AG08395 (cell line): ENCODE measurements at places on chromosomes 11 and 22.
A peak's percentile ranks its signal among the peaks of the same experiment; 100 is the strongest.

- no peak for DNase-seq
These were observed 6.8 kb upstream of the ZBED5 start for GRCh38 chr11:10864688-10865087.

DNA sequence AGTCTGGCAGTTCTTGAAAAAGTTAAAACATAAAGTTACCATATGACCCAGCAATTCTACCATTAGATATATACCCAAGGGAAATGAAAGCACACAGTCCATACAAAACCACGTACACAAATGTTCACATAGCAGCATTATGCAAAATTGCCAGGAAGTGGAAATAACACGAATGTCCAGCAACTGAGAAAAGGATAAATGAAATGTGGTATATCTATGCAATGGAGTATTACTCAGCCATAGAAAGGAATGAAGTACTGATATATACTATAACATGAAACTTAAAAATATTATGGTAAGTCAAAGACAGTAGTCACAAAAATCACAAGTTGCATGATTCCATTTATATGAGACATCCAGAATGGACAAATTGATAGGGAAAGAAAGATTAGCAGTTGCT is 57.9 kb downstream of the C2CD3 start:
- DNase-seq = no peak

GRCh38 chr11:7545611-7546010 is 31.8 kb downstream of the PPFIBP2 start:
- no peak for DNase-seq

- DNase-seq = no peak
These were observed at the start of gene MAPK8IP2 for GRCh38 chr22:50600538-50600937. Gene MAPK8IP2 (plus strand): TSS chr22:50600793. CDS start chr22:50600819, 26 bp downstream.

GRCh38 chr22:39179401-39179827 is 26.9 kb upstream of the CBX7 start:
- DNase-seq = no peak

DNA sequence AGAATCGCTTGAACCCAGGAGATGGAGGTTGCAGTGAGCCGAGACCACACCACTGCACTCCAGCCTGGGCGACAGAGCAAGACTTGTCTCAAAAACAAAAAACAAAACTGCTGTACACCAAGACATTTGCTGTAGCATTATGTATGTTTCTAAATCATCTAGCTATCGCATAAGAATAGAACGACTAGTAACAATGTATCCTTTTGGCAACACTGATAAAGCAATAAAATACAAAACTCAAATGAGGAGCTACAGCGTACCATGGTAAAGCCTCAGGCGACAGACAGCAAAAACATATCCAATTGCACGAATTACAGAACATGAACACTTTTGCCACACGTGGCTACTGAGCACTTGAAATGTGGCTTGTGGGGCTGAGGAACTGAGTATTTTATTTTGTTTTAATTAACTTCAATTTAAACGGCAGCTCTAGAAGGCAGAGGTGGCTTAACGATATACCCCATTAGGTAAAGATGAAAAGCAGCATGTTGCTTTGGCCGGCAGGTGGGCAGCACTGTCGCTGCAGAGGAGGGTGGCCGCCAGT is 2.3 kb downstream of the TUBGCP6 start:
- DNase-seq = no peak

DNA sequence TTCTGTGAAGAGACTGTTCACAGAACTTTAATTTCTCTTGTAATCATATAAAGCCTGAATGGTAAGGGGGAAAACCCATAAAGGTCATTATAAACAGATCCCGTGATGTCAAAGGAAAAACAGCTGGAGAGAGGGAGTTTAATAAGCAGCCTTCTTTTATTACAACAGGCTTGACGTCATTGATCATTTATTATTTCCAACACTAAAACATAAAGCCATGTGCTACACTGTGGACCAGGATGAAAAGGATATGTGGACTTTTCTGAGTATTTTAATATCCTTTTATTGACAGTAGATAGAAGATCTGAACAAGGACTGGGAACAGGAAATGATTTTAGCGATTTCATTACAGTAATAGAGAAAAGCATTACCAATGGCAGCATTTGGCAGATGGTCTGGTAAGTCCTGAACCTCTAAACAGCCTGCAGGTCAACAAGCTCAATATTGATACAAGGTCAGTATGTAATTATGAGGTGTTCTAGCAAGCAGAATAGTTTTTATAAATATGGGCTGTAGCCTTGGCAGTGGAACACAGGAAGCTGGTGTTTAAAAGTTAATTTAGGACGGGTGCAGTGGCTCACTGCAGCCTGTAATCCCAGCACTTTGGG is 25.1 kb upstream of the TPH1 start:
- DNase-seq = no peak

- DNase-seq = no peak
These were observed 43.5 kb downstream of the PPFIA1 start for GRCh38 chr11:70313945-70314344.

- DNase-seq = no peak
These were observed 4.3 kb upstream of the ZC3H7B start for GRCh38 chr22:41296826-41297667.

- DNase-seq = peak; percentile 78
These were observed 34.4 kb upstream of the SUSD2 start for GRCh38 chr22:24146791-24147353.

DNA sequence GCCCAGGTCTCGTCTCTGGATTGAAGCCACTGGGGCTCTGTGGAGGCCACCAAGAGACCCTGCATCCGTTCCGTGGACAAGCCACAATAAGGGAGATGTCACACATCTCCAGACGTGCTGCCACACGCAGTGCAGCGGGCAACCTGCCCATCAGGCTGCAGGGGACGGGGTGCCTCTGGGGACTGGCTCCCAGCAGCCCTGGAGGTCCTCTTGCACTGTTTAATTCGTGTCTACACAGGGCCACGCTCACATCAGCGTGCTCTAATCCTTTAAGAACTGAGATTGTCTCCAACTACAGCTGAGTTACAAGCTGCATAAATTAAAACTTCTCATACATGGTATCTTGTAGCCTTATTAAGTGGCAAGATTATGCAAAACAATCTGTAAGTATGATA is 1232.2 kb downstream of the BRD1 start:
- DNase-seq = no peak

DNA sequence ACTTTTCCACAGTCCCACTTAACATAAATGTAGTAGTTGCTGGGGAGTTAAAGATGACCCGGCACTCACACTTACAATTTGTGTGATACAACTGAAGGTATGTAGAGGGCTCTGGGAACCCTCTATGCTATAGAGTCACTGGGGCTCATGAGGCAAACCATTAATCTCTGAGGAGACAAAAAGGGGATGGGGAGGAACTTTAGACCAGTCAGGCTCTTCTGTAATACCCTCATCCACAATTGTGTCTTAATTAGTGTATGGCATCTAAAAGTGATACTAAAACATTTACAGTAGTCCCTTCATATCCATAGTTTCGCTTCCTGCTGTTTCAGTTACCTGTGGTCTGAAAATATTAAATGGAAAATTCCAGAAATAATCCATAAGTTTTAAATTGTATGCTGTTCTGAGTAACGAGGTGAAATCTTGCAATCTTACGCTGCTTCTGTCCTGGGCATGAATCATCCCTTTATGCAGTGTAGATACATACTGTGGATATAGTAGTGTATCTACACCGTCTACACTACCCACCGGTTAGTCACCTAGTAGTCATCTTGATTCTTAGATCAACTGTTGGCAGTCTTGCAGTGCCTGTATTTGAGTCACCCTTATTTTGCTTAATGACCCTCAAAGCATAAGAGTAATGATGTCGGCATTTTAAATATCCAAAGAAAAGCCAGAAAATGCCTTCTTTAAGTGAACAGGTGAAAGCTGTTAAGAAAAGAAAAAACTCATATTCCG is 12.2 kb downstream of the CBL start:
- DNase-seq = peak; percentile 89

- peak; percentile 88 for DNase-seq
These were observed 5.7 kb upstream of the ACAT1 start for GRCh38 chr11:108115500-108116140.

- DNase-seq = no peak
These were observed 2.6 kb downstream of the KCNJ5 start for GRCh38 chr11:128893578-128894285.

- no peak for DNase-seq
These were observed 134.7 kb downstream of the TTC17 start for GRCh38 chr11:43493431-43493830.

GRCh38 chr11:112625814-112626213 is 335.4 kb upstream of the NCAM1 start:
- DNase-seq = no peak

GRCh38 chr11:134575504-134576230 is 163.6 kb upstream of the B3GAT1 start:
- no peak for DNase-seq

- DNase-seq = no peak
These were observed 331.8 kb downstream of the AASDHPPT start for GRCh38 chr11:106409222-106409621.
